ENCODE measurements at places on chromosomes 4 and X. TPM values are rescaled to one million over a fixed set of nuclear protein-coding genes. Genes with fewer than 3 reads are reported as not detected.

Gene WDR19
- 54.9 TPM for total RNA-seq

- DNase-seq: peak; percentile 77
Measured at GRCh38 chr4:16897991-16898827, at the start of gene LDB2. Gene LDB2, minus strand, starts transcription at chr4:16898645.

Gene MTTP
- 3.4 TPM for total RNA-seq

Gene CLOCK
- 37.0 TPM for total RNA-seq

GRCh38 chr4:54041933-54042332 lies 22.5 kb downstream of the CHIC2 start:
- no peak for DNase-seq

- DNase-seq: no peak
Measured at GRCh38 chrX:132488180-132488705, 595 bp downstream of the MBNL3 start.

DNA sequence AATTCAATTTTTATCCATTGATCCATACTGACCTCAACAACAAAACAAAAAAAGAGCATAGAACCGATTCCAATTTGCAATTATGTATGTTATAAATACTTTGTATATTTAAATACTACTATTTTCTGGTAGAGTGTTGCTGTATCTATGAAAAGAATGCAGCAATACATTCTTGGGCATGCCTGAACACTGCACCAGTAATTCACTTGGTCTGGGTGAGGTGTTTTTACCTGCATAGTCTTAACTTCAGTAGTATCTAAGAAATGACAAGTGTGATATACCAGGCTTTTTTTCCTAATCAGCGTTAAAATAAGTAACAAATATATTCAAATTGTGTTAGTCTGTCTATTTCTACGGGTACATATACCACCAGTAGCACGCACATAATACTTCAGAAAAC lies 120.2 kb downstream of the KLHL13 start:
- no peak for DNase-seq

- no peak for DNase-seq
Measured at GRCh38 chrX:138908577-138908976, 197.1 kb upstream of the FGF13 start.

DNA sequence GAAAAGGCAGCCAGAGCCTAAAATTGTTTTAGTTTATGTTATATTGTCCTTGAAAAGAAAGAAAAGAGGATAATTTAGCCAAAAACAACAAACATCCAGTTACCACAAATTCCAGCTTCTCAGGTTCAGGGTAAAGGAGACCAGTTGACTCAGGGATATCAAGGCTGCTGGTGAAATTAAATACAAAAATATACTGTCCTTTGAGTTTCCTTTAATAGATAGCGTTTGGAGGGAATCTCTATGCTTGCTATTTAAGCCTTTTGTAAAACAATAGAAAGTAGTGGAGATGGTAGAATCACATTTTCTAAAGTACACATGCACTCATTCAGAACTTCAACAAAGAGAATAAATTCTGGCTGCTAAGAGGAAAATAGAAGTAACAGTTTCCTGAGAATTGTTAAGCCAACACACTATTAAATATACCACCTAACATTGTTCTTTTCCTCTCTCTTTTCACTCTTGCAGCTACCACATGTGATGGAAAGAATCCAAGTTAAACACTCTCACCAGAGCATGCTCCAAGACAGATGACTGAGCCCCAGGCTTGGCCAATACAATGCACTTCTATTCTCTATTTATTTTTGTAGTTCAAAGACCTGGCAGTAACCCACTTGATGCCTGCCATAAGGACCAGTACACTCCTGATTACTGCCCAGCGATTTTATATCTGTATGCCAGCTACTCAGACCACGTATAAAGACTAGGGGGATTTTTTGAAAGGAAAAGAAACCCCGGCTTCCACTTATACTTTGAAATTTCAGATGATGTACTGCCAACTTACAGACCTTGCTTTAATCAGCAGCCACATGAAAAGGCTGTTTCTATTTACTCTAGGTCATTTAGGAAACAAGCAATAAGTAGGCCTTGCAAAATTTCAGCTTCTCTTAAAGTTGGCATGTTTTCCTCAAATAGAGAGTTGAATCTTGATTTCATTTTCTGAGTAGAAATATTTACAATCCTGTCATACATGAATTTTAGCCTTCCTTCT lies 756.9 kb downstream of the FAT4 start:
- no peak for DNase-seq
